CD8-positive, alpha-beta memory T cell (primary cell): ENCODE measurements at places on chromosomes 7 and 10.
A peak's percentile ranks its signal among the peaks of the same experiment; 100 is the strongest.

DNA sequence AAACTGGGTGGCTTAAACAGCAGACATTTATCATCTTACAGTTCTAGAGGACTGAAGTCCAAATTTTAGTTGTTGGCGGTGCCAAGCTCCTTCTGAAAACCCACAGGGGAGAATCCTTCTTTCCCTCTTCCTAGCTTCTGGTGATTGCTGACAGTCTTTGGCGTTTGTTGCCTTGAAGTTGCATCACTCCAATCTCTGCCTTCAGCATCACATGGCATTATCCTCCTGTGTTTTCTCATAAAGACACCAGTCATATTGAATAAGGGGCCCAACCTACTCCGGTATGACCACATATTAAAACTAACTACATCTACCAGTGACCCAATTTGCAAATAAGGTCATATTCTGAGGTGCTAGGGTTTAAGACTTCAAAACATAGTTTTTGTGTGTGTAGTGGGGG lies 472.1 kb upstream of the IGFBP3 start:
- no peak for DNase-seq

DNA sequence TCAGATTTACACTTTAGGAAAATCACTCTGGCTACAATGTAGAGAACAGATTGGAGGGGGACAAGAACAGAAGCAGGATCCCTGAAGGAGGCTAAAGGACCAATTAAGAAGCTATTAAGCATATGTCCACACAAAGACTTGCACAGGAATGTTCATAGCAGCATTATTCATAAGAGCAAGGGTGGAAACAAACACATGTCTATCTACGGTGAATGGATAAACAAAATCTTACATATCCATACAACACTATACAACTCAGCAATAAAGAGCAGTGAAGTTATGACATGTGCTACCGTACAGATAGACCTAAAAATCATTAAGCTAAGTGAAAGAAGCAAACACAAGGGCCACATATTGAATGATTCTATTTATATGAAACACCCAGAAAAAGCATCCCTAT lies 10.4 kb downstream of the CHCHD3 start:
- DNase-seq, result no peak

- no peak for DNase-seq
These were observed 77.0 kb upstream of the TMEM72 start for GRCh38 chr10:44834131-44834530.

- DNase-seq, result peak; percentile 4
These were observed 203.7 kb downstream of the ARHGAP21 start for GRCh38 chr10:24519950-24520349.

DNA sequence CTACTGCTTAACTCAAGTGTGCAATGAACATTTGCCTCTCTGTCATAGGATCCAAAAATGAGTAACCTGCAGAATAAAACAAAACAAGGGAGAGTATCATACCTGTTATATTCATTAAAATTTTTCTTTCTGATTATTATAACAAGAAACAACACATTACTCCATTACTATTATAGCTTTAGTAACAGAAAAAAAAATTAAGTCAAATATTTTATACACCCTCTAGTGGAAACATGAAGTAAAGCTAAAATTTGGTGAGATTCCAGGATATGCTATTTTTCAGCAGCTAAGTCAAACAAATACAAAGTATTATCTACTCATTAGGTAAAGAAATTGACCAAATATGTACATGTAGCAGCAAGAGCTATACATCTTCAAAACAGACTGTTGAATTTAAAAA lies 56.3 kb downstream of the PDZD8 start:
- DNase-seq, result no peak
